Large intestine (tissue), 12 donors: ENCODE measurements at places on chromosomes 11 and 22. TPM values are rescaled to one million over a fixed set of nuclear protein-coding genes. Genes with fewer than 3 reads are reported as not detected.
A peak's percentile ranks its signal among the peaks of the same experiment; 100 is the strongest.

GRCh38 chr11:128472128-128473089, 114.9 kb downstream of the ETS1 start:
- no peaks in the 10 kb centered on the region for H3K27me3 ChIP-seq
- H3K27ac ChIP-seq = no peak overlapping the region
- peaks cover 6% of the 10 kb centered on the region for H3K36me3 ChIP-seq
- DNase-seq = peak; percentile 55

- peaks cover 2% of the 10 kb centered on the region for H3K36me3 ChIP-seq
- no peaks in the 10 kb centered on the region for H3K27me3 ChIP-seq
- peak; percentile 69 for DNase-seq
- H3K27ac ChIP-seq = no peak overlapping the region
- peaks cover 9% of the 10 kb centered on the region for H3K4me1 ChIP-seq
Measured at GRCh38 chr11:108122166-108122628, 830 bp downstream of the ACAT1 start.

GRCh38 chr22:19984201-19984753, 32.3 kb downstream of the ARVCF start:
- H3K4me1 ChIP-seq = peaks cover 10% of the 10 kb centered on the region
- peaks cover 14% of the 10 kb centered on the region for H3K36me3 ChIP-seq
- H3K4me3 ChIP-seq = no peak overlapping the region
- no peak overlapping the region for H3K27ac ChIP-seq

TRIM48 gene
- not detected for polyA plus RNA-seq

DNA sequence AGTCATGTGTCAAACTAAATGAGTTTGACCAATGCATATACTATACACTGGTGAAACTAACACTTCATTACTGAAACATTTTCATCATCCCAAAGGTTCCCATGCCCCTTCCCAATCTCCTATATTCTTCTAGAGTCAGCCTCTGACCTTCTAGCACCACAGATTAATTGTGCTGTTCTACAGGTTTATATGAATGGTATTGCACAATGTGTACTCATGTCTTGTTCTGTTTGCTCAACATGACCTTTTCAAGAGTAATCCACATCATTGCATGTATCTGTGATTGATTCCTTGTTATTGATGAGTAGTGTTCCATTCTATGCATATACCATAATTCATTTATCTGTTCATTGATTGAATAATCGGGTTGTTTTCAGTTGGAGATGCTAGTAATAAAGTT, 7.5 kb upstream of the OR8G1 start:
- H3K4me1 ChIP-seq = no peaks in the 10 kb centered on the region
- no peaks in the 10 kb centered on the region for H3K36me3 ChIP-seq
- no peaks in the 10 kb centered on the region for H3K27me3 ChIP-seq
- no peak overlapping the region for H3K27ac ChIP-seq
- no peak overlapping the region for H3K4me3 ChIP-seq
- no peak for DNase-seq

MFRP gene
- polyA plus RNA-seq = 0.01 TPM

GRCh38 chr11:16925561-16926065, 88.6 kb downstream of the PLEKHA7 start:
- peak overlapping the region; percentile 40 for H3K4me3 ChIP-seq
- peaks cover 10% of the 10 kb centered on the region for H3K27me3 ChIP-seq
- DNase-seq = peak; percentile 60
- peak overlapping the region; percentile 99 for H3K27ac ChIP-seq
- peaks cover 47% of the 10 kb centered on the region for H3K4me1 ChIP-seq
